GM04503 (cell line): ENCODE measurements at places on chromosomes 1 and 21.

DNA sequence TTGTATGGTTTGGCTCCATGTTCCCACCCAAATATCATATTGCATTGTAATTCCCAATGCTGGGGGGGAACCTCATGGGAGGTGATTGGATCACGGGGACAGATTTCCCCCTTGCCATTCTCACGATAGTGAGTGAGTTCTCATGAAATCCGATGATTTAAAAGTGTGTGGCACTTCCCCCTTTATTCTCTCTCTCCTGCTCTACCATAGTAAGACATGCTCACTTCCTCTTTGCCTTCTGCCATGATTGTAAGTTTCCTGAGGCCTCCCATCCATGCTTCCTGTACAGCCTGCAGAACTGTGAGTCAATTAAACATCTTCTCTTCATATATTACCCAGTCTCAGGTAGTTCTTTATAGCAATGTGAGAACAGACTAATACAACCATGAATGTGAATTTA, 211.6 kb upstream of the NR5A2 start:
- DNase-seq, result no peak

GRCh38 chr21:26698416-26698815, 125.3 kb upstream of the CYYR1 start:
- no peak for DNase-seq

DNA sequence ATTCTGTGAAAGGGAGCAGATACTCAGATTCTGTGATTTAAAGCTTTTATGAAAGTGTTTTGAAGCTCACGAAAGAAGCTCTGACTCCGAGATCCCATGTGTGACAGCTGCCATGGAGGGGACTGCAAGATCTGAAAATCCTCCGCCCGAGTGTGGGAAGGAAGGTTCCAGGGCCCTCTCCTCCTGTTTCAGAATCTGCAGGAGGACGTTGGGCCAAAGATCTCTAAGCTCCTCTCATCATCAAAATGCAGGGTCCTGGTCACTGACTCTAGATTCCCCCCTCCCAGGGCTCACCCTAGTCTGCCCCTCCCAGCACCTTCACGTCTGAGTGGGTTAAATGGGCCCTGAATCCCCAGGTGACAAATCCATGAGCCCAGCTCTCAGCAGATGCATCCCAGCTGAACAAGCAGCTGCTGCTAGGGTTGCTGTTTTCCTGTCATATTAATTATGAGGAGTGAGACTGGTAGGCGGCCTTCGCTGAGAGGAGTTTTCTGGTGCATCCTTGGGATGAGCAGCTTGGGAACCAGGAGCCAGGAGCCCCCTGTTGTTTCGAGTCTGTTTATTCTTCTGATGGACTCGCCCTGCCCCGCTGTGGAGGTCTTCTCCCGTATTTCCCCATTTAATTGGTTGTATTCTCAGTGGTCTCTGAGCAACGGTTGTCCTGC, 402.0 kb downstream of the MATN1 start:
- DNase-seq, result no peak

DNA sequence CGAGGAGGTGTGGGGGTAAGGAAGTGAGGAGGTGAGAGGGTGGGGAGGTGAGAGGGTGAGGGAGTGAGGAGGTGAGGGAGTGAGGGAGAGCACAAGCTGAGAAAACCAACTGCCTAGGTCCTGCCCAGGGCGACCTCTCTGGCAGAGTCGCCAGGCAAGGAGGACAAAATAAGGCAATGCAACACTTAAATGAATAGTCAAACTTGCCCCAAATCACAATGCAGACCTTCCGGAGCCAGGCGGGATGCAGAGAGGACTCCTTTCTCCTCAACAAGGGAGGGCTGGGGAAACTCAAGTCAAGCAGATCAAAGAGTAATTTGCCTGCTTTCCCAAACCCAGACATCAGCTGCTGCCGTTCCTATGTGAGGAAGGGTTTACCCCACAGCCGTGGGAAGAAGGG, 86.0 kb downstream of the CCDC185 start:
- no peak for DNase-seq

- DNase-seq, result peak; percentile 38
Observed at GRCh38 chr1:2451741-2452140, 24.3 kb upstream of the PLCH2 start.

GRCh38 chr21:37861561-37861960, 54.7 kb downstream of the KCNJ6 start:
- DNase-seq, result no peak
